ENCODE measurements at places on chromosomes 3 and 15. TPM values are rescaled to one million over a fixed set of nuclear protein-coding genes. Genes with fewer than 3 reads are reported as not detected.

DNA sequence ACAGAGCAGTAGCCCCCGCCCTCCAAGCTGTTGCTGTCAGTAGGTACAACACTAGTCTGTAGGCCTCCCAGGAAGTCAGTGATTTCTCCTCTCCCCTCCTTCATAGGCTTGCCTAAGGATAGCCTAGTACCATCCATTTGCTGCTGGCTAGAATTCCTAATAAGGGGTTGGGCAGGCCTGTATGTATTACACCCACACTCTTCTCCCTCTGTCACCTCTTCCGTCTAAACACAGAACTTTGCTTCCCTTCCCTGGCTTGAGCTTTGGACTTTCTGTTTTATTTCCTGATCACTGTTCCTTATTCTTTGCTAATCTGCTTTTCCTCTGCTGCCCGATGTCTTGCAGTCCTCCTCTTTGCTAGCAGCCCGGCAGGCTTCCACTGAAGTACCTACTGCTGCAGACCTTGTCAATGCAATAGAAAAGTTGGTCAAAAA, 93.4 kb upstream of the UMPS start:
- no peak overlapping the region for H3K27ac ChIP-seq
- H3K27me3 ChIP-seq = no peaks in the 10 kb centered on the region
- H3K4me1 ChIP-seq = no peaks in the 10 kb centered on the region
- H3K36me3 ChIP-seq = peaks cover 45% of the 10 kb centered on the region
- H3K4me3 ChIP-seq = no peak overlapping the region

DNA sequence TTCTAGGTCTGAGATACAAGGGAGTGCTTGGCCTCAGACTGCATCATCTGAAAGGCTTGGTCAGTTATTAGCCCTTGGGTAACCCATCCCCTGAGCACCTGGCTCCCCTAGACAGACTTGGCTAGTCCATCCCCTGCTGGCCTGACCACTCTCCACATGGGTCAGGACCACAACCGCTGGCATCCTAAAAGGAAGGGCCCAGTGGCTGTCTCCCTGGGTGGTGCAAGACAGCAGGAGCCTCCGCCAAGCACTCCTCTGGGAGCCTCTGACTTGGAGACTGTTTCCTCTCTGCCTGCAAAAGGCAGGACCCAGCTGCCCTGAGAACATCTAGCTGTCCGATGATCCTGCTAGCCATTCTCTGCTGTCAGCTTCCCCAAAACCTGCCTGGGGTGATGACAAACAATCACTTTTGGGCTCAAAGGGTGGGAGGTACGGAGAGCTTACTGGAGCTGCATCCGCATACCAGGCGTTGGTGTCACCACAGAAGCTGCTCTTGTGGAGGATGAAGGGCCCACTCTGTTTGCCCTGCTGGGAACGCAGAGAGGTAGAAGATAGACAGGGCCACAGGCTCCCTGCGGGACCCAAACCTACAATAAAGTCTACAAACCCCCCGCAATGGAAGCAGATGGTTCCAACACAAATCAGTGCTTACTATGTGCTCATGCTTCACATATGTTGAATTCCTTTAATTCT, 108.0 kb upstream of the PRR20G start:
- no peaks in the 10 kb centered on the region for H3K27me3 ChIP-seq
- H3K4me1 ChIP-seq = no peaks in the 10 kb centered on the region
- no peak for DNase-seq
- no peak overlapping the region for H3K4me3 ChIP-seq

Gene SLC24A5
- total RNA-seq = not detected

DNA sequence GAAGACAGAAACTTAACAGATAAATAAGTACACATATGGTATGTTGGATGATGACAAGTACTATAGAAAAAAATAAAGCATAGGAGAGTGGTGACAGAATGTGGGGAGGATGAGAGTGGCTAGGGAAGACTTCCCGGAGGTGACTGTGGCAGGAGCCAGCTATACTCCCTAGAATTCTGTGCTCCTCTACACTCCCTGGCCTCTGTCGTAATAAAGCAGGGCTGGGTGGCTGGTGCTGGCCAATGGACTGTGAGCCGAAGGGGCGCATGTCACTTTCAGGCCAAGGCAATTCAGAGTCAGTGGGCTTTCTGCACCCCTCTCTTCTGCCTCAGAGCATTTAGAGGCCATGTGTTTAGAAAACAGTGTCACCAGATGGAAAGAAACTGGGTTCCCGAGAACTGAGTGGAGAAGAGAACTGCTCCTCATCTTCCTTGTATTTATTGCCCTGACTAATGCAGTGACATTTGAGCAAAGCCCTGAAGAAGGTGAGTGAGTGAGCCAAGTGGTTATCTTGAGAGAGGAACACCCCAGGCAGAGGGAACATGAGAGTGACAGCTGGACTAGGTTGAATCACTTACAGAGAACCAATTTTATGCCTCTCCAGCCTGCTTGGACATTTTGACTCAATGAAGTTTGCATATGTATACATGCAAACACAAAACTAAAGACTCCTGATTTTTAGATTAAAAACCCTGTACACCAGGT, 5.2 kb upstream of the VPS8 start:
- DNase-seq = no peak
- no peaks in the 10 kb centered on the region for H3K27me3 ChIP-seq
- no peaks in the 10 kb centered on the region for H3K4me1 ChIP-seq
- H3K36me3 ChIP-seq = no peaks in the 10 kb centered on the region

Gene SEMA3F
- total RNA-seq = 25.5 TPM

GRCh38 chr3:32780735-32781210, 37.0 kb upstream of the TRIM71 start:
- H3K4me3 ChIP-seq = peak overlapping the region; percentile 88
- no peak overlapping the region for H3K27ac ChIP-seq
- H3K4me1 ChIP-seq = peaks cover 3% of the 10 kb centered on the region
- no peak for DNase-seq
- no peaks in the 10 kb centered on the region for H3K36me3 ChIP-seq

DNA sequence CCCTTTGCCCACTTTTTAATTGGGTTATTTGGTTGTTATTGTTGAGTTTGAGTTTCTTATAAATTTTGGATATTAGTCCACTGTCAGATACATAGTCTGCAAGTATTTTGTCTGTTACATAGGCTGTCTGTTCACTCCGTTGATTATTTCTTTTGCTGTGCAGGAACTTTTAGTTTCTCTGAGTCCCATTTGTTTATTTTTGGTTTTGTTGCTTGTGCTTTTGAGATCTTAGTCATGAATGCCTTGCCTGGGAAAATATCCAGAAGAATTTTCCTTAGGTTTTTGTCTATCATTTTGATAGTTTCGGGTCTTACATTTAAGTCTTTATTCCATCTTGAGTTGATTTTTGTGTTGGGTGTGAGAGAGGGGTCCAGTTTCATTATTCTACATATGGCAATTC, 254.5 kb downstream of the NLGN1 start:
- H3K27me3 ChIP-seq = no peaks in the 10 kb centered on the region
- H3K36me3 ChIP-seq = no peaks in the 10 kb centered on the region
- no peak overlapping the region for H3K27ac ChIP-seq
- peaks cover 3% of the 10 kb centered on the region for H3K4me1 ChIP-seq

DNA sequence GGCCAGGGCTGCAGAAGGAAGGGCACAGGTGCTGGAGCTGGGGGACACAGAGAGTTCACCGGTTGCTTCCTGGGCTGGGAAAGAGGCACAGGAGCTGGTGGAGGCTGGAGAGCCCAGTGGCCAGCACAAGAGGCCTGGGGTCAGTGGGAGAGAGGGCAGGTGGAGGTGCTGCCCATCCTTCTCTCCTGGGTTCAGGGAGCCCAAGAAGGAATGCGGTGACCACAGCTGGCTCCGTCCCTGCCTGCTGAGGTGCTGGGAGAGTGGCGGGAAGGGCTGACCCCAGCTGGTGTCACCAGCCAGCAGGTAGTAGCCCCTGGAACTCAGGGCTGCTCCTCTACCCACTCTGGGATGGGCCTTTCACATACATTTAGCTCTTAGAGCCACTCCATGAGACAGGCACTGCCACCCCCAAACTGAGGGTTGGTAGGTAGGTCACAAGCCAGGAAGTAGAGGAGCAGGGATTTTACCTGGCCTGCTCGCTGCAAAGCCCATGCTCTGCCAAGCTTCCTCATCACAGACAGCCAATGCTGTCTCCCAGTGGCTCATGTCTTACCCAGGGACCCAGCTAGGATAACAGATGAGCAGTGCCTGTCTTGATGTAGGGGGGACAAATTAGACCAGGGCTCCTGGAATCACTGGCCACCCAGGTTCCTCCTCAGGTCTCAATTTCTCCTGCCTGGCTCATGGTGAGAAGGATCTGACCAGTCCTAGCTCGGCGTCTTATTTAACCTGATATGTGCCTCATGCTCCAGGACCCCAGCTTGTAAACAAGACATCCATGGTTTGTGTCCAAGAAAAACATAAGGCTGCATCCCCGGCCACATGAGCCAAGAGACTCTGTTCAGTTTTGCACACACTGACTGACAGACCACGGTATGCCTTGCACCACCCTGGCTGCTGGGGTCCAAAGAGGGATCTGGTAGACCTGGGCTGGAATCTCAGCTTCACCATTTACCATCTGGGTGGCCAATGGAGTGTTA, 119.2 kb downstream of the CORO2B start:
- no peaks in the 10 kb centered on the region for H3K27me3 ChIP-seq
- DNase-seq = no peak
- peaks cover 11% of the 10 kb centered on the region for H3K4me1 ChIP-seq
- H3K36me3 ChIP-seq = no peaks in the 10 kb centered on the region
- H3K27ac ChIP-seq = no peak overlapping the region
- no peak overlapping the region for H3K4me3 ChIP-seq

Data from thoracic aorta (tissue), 2 donors.